ENCODE measurements at places on chromosomes 3 and 15. TPM values are rescaled to one million over a fixed set of nuclear protein-coding genes. Genes with fewer than 3 reads are reported as not detected.

ICE2 gene
- 24.3 TPM for polyA plus RNA-seq

SENP5 gene
- polyA plus RNA-seq, result 40.9 TPM

GUCA1C gene
- polyA plus RNA-seq, result 1.1 TPM

OSTN gene
- polyA plus RNA-seq, result 0.16 TPM

LXN gene
- 15.1 TPM for polyA plus RNA-seq
